Iris pigment epithelial cell (primary cell): ENCODE measurements at places on chromosomes 16 and 17.

GRCh38 chr16:56950881-56951771 is 10.6 kb upstream of the CETP start:
- peak; percentile 53 for DNase-seq

- peak; percentile 77 for DNase-seq
These were observed 17.4 kb downstream of the USP22 start for GRCh38 chr17:21025451-21025850.

DNA sequence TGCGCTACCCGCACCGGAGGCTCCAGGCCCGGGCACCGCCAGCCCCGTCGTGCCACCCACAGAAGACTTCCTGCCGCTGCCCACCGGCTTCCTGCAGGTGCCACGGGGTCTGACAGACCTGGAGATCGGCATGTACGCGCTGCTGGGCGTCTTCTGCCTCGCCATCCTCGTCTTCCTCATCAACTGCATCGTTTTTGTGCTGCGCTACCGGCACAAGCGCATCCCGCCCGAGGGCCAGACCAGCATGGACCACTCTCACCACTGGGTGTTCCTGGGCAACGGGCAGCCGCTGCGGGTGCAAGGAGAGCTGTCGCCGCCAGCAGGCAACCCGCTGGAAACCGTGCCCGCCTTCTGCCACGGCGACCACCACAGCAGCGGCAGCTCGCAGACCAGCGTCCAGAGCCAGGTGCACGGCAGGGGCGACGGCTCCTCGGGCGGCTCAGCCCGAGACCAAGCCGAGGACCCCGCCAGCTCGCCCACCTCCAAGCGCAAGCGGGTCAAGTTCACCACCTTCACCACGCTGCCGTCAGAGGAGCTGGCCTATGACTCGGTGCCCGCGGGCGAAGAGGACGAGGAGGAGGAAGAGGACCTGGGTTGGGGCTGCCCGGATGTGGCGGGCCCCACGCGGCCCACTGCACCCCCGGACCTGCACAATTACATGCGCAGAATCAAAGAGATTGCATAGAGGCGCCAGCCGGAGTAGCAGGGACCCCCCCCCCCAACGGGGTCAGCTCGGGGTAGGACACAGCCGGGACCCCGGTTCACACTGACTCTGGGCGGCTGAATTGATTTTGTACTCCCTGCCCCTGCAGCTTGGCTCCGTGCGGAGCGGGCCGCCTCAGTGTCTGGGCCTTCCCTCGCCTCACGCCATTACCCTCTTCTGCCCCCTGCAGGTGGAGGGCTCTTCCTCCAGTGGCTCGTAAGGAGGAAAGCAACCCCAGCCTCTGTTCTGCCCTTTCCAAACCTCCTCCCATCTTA is 58.5 kb downstream of the TMEM132E start:
- DNase-seq: peak; percentile 66

- DNase-seq: no peak
These were observed 228.8 kb downstream of the SLC39A11 start for GRCh38 chr17:72863526-72864211.

- no peak for DNase-seq
These were observed 6.2 kb upstream of the KANSL1 start for GRCh38 chr17:46199379-46199778.

- DNase-seq: no peak
These were observed 26.6 kb upstream of the MFSD6L start for GRCh38 chr17:8825802-8826201.

DNA sequence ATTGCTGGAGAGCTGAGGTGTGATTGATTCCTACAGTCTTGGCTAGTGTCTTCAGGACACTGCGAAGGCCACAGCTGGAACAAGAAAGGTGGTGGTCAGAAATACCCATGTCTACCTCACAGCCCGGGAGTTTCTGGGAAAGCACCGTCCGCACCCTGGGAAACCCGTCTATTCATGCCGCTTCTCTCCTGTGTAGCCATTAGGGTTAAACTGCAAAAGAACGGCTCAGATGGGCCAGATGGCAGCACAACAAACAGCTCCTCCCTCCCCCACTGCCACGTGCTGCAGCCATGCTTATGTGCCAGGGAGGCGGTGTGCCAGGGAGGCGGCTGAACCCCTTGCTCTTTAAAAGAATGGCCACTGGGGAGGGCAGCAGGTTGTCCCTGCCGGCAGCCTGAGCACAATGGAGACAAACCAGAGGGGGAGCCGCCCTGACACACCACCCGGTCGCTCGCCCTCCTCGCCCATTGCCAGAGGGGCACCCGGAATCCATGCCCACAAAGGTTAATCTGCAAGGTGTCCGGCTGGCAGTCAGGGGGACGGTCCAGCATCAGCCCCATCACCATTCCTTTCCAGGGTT is 65.2 kb downstream of the CYTH1 start:
- peak; percentile 42 for DNase-seq

DNA sequence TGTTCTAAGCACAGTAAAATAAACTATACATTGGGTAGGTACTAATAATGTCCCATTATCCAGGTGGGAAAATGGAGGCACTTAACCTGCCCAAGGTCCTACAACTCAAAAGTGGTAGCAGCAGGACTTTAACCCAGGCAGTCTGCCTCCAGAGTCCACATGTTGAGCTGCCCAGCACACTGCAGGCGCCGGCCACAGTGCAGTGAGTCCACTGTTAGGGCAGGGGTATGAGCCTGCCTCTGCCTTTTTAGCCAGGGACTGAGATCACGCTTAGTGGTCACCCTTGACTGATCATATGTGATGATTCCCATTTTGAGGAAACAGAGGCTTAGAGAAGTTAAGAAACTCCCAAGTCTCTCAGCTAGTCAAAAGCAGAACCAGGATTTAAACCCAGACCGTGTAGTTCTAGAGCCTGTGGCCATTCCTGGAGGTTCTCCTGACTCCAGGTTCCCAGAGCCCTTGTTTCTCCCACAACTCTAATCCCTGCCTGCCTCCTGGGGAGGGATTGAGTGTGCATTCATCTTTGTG is 8.4 kb downstream of the CES1 start:
- no peak for DNase-seq

GRCh38 chr17:1997289-1997926 is 27.7 kb downstream of the RTN4RL1 start:
- no peak for DNase-seq

DNA sequence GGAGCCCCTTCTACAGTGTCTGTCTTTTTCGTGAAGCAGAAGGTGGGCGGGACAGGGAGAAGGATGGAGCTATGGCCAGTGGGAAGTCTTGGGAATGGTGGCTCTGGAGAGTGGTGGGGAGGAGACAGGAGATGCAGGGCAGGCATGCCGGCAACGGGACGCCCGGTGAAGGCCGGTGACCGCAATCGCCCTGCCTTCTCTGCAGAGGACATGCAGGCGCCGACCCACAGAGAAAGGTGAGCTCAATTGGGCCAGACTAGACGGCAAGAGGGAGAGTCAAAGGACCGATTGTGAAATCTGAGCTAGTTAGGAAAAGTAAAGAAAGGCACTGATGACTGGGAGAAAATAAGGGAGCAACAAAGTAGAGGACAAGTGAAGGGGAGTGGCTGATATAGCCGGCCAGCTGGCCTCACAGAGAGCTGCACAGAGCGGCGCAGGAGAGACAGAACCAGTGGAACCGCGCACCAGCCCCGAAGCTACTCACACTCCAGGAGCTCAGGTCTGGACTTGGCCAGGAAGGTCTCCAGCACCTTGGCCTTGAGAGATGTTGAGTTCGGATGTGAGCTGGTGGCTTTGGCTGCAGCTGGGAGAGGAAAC is 18.9 kb downstream of the TRIM25 start:
- DNase-seq: no peak

DNA sequence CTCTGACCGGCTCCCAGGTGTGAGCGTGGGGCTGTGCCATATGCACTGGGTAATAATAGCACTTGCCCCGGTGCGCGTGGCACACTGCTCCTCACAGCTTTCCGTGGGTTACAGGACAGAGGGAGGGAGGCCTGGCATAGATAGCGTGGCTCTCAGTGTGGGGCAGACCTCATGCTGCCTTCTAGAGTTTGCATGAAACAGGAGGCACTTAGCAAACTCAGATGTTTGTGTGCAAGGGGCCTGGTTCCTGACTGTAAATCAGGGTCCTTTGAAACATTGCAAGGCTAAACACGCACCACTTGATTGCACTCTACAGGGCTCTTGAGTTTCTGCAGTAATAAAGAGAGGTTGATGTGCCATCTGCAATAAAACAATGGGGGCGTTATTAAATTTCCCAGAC is 101.7 kb downstream of the RPTOR start:
- no peak for DNase-seq

DNA sequence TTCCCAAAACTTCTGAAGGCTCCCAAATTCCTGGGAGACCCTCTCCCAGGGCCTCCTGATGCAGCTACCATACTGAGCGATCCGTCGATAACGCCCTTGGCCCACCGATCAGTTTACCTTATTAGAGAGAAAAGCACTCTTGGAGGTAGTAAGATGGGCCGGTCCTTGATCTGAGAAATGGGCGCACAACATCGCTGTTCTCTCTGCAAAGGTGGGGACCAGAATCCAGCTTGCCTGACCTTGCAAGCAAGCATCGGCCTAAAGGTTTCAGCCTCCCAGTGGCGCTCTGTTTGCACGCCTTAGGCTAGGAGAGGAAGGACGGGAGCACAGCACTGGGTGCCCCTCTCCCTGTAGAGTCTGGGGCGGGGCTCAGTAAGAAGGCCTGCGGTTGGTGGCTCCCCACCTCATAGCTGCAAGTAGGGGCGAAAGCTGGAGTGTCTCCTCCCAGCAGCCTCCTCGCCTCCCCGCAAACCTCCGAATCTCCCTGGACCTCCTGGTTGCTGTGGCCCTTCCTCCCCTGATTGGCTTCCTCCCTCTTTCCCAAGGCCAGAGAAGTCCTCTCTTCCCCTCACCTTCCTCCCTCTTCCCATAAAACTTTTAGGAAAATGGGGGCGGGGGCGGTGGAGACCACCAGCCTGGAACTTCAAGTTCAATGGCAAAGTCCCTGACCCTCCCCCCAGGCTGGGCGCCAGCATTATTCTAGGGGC is at the start of gene PRAC1:
Gene PRAC1 (minus strand): TSS at position 318 of the 707 bp plus-strand sequence. CDS start 126 bp downstream, at position 192.
- no peak for DNase-seq

DNA sequence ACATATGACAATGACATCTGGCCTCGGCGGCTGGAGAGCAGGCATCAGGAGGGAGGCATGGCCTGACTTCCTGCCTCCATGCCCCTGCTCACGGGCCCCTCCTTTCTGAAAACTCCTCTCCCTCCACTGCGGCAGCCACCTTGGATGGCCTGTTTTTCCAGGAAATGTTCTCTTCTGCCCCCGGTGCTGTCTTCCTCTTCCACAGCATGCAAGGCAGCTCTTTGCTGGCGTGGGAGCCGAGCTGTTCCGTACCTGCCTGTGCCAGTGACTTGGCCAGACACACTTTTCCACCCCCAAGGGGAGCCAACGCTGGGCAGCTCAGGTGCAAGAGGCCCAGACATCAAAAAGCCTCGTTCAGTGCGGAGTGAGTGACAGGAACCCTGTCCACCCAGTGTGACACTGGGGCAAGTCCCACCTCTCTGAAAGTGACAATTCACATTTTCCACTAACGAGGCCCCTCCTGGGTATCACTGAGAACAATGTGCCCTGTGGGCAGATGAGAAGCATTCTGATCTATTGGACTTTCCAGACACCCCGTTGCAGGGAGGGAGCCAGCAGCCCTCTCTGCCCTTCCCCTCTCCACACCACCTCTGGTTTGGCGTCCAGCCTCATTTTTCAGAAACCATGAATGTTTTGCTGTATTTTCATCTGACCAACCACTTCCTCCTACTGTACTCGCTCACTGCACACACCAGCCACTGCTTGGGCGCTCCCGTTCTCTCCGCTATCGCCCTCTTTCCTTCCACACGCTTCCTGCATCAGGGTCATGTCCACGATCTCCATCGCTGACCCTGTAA is 31.2 kb downstream of the NSMCE1 start:
- no peak for DNase-seq

- DNase-seq: no peak
These were observed 10.5 kb upstream of the RBFOX3 start for GRCh38 chr17:79621151-79621943.

DNA sequence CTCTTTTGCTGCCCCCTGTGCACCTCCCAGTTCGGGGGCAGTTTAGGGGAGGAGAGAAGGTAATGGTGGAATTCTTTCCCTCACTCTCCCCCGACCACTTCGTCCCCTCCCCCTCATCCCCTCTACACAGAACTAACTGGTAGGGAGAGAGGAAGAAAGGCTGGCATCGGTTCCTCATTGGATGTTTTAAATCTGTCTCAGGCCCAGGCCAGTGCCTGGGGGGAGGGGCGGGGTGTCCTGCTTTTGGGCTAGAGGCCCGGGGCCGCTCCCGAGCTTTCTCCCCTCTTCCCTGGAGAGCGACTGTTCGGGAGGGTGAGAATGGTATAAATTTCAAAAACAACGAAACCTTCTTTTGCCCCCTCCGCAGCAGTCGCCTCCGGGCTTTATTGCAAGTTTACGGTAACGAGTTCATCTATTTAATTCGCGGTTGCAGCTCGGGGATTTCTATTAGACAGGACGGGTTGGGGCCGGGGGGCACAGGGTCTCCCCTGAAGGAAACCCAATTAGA is at the start of gene PRAC2:
Gene PRAC2 (plus strand): TSS at position 271 of the 508 bp plus-strand sequence. CDS start 1,226 bp downstream, outside the sequence.
- DNase-seq: no peak

DNA sequence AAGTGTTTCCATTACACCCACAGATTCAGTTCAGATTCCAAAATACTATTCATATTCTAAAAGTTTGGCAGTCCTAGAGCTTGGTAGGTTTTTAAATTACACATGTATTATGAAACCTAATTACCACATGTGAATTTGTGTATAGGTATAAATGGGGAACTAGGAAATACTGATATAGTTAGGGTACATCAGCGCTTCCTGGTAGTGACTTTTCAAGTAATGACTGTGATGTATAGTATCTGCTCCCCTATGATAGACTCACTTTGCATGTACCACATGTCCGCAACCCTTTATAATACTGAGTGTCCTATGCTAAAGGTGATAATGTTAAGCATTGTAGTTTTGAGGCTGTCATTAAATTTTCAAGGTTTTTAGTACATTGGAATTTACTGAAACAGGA is 22.9 kb downstream of the CDK12 start:
- no peak for DNase-seq

- DNase-seq: peak; percentile 14
These were observed 9.1 kb downstream of the TUBG1 start for GRCh38 chr17:42618442-42619150.

GRCh38 chr16:79767421-79768275 is 167.1 kb upstream of the MAF start:
- DNase-seq: peak; percentile 24

- peak; percentile 64 for DNase-seq
These were observed 50.0 kb downstream of the PLD6 start for GRCh38 chr17:17156107-17156506.

- no peak for DNase-seq
These were observed 76.9 kb downstream of the AMFR start for GRCh38 chr16:56348168-56349085.

DNA sequence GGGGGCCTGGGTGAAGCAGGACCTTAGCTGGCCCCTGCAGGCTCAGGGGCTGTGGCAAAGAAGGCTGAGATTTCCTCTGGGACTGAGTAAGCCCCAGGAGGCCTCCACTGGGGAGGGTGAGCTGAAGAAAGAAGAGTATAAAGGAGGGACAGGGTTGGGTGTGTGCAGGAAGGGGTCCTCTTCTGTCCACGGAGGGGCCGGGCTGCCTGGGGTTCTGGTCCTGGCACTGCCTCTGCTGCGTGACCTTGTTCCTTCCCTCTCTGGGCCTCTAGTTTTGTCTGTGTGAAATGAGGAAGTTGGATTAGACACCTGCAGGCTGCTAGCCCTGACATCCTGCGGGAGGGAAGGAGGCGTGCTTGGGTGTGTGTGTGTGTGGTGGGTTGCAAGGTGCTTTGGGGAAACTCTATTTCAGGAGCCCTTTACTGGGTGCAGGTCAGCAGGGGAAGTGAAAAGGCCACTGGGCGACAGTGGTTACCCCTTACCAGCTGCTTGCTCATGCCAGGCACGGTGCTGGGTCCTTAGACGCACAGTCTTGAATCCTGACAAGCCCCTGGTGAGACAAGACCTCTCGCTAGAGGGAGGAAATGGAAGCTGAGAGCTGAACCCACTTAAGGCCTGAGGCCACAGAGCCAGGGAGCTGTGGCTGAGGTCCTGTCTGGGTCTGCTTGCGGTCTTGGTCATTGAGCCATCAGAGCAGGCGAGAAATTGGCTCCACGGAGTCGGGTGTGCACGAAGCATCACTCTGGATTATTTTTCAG is 60.7 kb downstream of the OR1D5 start:
- no peak for DNase-seq
